ENCODE measurements at places on chromosomes 6 and 20.

DNA sequence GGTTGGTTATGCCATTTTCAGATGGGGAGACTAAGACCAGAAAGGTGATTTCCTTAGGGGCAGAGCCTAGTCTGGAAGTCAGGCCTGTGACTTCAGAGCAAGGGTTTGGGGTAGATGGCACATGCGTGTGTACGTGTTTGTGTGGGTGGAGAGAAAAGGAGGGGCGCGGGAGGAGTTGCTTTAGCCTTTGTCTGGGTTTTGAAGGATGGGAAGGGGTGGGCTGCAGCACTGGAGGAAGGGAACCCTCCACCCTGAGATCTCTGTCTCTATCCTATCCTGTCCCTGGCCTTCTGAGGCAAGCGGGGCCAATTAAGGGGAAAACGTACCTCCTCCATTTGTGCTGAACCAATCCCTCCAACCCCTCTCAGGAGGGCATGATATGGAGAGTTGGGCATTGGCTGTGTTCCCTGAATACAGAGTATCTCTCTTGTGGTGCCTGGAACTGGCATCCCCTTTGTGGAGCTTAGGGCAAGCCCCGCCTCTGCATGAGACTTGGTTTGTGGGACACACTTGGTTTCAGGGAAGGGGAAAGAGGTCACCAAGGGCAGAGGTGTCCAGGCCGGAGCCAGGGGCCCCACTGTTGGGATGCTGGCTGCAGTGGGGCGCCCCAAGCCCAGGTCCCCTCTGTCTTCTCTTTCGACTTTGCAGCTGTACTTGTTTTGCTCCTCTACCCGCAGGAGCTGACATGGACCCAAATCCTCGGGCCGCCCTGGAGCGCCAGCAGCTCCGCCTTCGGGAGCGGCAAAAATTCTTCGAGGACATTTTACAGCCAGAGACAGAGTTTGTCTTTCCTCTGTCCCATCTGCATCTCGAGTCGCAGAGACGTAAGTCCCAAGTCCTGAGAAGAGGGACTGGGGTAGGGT, at the start of gene DBNDD2:
DBNDD2 (plus strand) TSS at position 507 of the 863 bp plus-strand sequence; CDS start at position 686, 179 bp downstream.
- no peak for DNase-seq

DNA sequence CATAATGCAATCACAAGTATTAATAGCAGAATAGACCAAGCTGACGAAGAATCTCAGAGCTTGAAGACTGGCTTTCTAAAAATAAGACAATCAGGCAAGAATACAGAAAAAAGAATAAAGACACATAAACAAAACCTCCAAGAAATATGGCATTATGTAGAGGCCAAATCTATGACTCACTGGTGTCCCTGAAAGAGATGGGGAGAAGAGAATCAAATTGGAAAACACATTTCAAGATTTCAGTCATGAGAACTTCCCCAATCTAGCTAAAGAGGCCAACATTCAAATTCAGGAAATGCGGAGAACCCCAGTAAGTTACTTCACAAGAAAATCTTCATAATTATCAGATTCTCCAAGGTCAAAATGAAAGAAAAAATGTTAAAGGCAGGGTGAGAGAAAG, 69.0 kb upstream of the PDE7B start:
- DNase-seq: no peak

DNA sequence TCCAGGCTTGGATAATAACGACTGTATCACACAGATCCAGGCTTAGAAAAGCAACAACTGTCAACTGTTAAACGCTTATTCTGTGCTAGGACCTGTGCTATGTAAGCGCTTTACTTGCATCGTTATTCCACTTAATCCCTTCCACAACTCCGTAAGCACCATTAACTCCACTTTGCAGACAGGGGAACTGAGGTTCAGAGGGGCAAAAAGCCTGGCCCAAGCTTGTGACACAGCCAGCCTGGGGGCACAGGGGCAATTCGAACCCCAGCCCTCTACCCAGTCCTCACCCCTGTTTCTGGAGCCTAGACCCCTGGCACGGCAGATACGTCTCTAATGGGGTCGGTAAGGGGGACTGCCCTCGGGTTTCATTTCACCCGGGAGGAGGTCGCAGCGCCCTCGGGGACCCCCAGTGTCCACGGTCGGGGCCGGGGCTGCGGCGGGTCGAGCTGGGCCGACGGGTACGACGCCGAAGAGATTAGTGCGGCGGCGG, 411 bp downstream of the DSN1 start:
- no peak for DNase-seq

DNA sequence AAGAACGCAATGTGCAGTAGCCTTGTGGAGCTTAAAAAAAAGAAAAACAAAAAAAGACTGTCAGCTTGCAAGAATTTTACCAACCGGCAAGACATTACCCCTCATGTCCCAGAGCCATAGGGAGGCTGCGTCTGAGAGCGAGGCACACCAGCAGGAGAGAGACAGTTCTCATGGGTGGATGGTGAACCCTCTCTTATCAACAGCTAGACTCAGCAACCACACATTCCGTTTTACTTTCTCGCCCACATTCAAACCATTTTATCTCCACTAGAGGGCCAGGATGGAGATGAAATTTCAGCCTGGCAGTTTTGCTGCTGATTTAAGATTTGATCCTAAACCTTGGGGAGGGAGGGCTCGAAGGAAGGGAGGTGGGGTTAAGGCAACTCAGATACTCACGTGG, 247.0 kb downstream of the ATXN1 start:
- no peak for DNase-seq

DNA sequence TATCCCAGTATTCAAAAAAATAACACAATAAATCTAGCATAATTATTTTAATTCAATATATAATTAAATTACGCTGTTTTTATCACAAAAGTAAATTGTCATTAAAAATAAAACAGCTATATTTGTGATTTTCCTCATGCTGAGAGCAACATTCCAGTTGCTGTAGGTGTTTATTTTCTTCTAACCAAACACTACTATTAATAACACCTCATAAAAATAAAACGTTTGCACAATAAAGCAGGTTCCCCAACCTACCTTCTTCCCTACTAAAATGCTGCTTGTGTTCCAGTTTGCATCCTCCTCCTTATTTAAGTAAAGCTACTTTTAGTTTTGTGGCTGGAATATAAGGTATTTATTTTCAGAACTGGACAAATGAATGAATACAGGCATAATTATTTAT, 108.2 kb upstream of the LGSN start:
- no peak for DNase-seq

DNA sequence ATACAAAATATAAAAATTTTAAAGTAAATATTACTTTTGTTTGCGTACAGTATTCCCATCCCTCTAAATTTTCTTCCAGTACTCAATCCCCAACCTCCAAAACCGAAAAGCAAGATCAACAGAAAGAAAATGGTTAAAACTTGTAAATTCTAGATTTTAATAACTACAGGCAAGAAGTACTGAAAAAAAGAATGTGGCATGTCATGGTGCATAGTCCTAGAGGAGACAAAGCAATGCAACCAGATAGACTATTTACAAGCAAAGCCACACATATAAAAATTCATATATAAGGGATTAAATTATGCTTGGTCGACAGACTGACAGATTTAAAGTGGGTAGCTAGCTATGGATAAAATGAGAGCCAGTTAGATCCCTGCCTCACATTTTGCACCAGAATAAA, 56.5 kb upstream of the HFE start:
- no peak for DNase-seq

DNA sequence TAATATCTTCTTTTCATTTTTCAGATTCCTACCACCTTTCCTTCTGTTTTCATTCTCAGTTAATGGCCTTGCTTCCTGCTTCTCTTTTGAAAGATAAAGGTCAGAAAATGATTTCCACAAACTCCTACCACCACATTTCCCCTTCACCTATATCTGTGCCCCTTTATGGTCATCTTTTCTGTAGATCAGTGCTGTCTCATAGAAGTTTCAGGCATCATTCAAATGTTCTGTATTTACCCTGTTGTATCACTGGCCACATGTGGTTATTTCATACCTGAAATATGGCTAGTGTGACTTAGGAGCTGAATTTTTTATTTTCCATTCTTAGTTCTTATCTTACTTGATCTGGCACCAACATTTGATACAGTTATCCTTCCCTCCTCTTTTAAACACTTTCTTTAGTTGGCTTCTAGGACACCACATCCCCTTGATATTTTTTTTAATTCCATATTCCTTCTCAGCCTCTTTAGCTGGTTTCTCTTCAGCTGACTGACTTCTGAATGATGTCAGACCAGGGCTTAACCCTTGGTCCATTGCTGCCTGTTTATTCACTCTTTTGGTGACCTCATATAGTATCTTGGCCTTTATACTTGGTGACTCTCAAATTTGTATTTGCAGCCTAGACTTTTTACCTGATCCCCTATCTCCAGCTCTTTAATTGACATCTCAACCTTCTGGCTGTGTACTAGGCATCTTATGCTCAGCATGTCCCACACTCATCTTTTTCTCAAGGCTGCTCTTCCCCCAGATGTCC, 81.0 kb downstream of the ATRN start:
- DNase-seq: no peak

DNA sequence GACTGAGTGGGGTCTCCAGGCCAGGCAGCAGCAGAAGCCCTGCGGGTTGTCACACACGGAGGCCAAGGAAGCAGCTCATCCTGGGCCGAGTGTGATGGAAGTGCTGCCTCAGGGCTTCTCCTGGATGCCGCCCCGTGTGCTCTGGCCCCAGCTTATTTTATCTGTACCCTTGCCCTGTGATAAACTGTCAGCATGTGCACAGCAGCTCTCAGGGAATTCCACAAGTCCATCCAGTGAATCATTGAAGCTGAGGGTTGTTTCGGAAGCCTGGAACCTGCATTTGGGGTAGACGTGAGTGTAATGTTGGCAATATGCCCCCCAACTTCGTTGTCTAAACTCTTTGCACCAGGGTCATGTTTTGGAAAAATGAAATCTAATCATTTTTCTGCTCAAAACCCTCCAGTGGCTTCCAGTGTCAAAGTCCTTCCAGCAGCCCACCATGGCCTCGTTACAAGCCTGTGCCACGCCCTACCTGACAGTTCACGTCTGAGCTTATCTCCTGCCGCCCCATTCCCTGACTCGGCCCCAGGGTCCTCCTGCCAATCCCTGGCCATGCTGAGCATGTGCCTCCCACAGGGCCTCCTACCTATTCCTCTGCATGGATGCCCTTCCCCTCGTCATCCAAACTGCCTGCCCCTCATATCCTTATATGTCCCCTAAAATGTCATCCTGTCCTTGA, 168.1 kb upstream of the THBS2 start:
- no peak for DNase-seq

GRCh38 chr20:50478162-50478990, 31.8 kb upstream of the PTPN1 start:
- peak; percentile 42 for DNase-seq

- no peak for DNase-seq
Measured at GRCh38 chr6:159328052-159328451, 158.9 kb downstream of the FNDC1 start.

GRCh38 chr6:83756565-83756964, 47.7 kb upstream of the SNAP91 start:
- no peak for DNase-seq

- DNase-seq: no peak
Measured at GRCh38 chr6:39260456-39260855, 31.2 kb upstream of the KCNK5 start.

GRCh38 chr6:82178077-82178758, 69.3 kb downstream of the IBTK start:
- DNase-seq: no peak

- no peak for DNase-seq
Measured at GRCh38 chr6:154956771-154957522, 38.2 kb upstream of the TIAM2 start.

GRCh38 chr20:47557218-47557617, 55.5 kb downstream of the NCOA3 start:
- DNase-seq: no peak

GRCh38 chr6:4613381-4613780, 162.8 kb upstream of the CDYL start:
- no peak for DNase-seq

GRCh38 chr20:21004386-21005076, 101.6 kb downstream of the LINC00237 start:
- no peak for DNase-seq

DNA sequence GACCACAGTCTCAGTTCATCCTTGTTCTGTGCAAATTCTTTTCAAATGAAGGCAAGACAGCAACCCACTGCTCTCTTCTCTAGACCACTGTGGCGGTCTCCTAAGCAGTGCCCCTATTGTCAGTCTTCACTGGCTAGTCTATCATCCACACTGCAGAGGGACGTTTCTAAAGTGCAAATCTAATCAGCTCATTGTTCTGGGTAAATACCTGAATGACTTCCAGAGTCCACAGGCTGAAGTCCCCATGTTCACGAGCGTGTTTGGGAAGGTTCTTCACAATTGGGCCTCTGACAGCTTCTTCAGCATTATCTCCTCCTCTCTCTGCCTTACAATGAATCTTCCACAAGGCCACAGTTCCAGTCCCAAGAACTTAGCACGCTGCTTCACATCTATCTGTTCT, 73.2 kb downstream of the LAMA4 start:
- no peak for DNase-seq

DNA sequence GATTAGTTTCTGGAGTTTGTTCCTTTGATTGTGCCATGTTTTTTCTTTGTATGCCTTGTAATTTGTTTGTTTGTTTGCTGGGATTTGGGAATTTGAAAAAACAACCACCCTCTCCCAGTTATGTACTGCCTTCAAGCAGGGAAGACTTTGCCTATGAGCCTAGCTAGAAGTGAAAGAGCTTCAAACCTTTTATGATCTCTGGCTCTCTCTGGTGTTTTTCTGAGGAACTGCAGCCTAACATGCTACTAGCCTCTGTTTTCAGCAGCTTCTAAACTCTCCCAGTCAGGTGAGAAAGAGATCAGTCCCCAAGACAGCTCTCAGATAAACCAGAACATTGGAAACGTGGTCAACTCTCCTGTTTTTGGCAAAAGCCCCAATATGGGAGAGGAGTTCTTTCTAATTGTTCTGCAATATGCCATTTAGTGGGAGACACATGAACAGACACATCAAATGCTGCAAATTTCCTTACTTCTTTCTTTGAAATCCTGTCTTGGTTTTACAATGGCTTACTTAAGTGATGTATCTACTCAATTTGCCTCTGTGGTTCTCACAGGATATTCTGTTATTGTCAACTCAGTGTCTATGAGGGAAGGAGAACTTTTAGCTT, 58.9 kb upstream of the SERINC1 start:
- DNase-seq: no peak

- no peak for DNase-seq
Measured at GRCh38 chr20:6036213-6036612, 17.6 kb downstream of the LRRN4 start.

DNA sequence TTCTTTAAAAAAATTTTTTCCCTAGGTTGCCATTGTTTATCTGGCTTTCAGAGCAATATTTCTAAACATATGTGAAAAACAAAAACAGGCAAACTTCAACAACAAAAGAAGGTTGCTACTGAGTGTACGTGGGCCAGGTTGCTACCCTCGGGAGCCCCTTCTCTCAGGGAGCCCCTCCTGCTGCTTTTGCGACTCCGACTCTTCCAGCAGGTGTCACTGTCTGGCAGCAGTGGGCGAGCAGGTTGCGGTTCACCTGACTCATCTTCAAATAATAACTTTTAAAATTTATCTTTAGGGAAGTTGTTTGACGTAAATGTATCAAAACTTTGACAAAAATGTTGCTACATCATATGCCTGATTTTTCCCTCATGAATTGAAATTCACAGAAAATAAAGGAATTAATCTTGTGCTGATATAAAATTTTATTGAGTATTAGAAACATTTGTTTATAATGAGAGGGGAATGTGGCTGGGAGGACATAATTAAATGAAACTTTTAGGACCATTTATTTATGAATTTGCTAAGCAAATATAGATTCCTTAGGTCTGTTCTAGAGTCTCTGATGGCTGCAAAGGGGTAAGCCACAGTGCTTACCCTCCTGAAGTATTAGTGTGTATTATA, 138.8 kb downstream of the HIVEP1 start:
- DNase-seq: no peak

All from stimulated activated CD8-positive, alpha-beta memory T cell treated with anti-CD3 and anti-CD28 coated beads, Interleukin-15, amount 100 ng/mL, for 4 hours (primary cell).